Keratinocyte (primary cell): ENCODE measurements at places on chromosomes 12 and 14. TPM values are rescaled to one million over a fixed set of nuclear protein-coding genes. Genes with fewer than 3 reads are reported as not detected.

- DNase-seq: no peak
Observed at GRCh38 chr12:104721039-104721405, 237.1 kb downstream of the SLC41A2 start.

DNA sequence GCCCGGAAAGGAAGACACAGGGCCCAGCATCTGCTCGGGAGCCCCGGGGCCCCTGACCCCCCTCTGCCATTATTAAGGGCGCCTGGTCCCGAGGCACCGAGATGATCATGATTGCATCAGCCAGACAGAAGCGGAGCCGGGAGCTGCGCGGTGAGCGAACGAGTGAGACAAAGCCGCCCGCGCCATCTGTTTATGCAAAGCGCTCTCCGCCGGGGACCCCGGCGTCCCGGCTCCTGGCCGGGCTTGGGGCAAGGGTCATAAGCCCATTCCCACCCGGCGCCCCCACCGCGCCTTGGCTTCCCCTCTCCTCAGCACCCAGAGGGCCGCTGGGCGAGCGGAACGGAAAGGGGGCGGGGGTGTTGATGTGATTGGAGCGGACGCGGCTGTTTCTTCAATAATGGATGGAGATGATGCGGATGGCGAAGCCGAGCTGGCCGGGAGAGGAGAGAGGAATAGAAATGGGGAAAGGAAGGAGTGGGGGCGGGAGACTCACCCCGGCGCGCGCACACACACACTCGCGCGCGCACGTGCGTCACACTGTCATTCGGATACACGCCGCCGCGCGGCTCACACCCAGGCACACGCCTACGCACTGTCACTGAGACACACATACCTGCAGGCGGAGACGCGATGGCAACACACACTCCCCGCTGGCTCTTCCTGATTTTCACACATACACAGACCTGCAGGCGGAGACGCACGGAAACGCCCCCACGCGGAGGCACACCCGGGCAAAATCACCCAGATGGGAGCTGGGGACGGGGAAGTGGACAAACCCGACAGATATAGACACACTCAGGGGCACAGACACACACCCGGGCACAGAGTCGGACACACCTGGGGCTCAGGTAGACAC lies 10.7 kb downstream of the STAC3 start:
- no peak for DNase-seq

Gene TAS2R31
- 0.08 to 0.28 TPM in 2 of 3 replicates, not detected in the other for polyA plus RNA-seq

Gene KRT78
- polyA plus RNA-seq: 0.49 to 1.7 TPM (median 0.96 TPM) in 3 replicates

- no peak for DNase-seq
Observed at GRCh38 chr12:121618659-121619233, 7.6 kb upstream of the ORAI1 start.

Gene CLEC4D
- polyA plus RNA-seq: not detected in 3 replicates

Gene P2RX2
- not detected in 3 replicates for polyA plus RNA-seq

GRCh38 chr14:98477935-98478334 lies 794.1 kb downstream of the BCL11B start:
- no peak for DNase-seq

DNA sequence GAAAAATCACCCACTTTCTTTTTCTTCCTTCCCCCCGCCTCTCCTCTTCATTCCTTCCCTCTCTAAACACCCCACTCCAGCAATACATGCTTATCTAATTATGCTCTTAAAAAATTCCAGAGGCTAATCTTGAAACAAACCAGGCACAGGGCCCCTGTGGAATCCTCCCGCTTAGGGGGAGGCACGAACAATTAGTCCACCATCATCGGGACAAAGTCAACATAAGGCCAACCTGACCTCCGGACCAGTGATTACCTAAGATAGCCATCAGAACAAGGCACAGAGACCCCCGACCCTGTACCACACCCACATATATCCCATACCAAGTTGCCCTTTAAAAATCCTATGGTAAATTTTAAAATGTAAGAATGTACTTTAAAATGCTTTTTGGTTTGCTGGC lies 47.1 kb downstream of the KIF21A start:
- DNase-seq: no peak

GRCh38 chr14:105745433-105746123 lies 219.2 kb downstream of the TMEM121 start:
- DNase-seq: no peak

Gene IAPP
- polyA plus RNA-seq: not detected in 3 replicates

- no peak for DNase-seq
Observed at GRCh38 chr14:68113343-68113930, 293.9 kb downstream of the RAD51B start.

GRCh38 chr12:115504306-115505290 lies 772.9 kb downstream of the MED13L start:
- no peak for DNase-seq

DNA sequence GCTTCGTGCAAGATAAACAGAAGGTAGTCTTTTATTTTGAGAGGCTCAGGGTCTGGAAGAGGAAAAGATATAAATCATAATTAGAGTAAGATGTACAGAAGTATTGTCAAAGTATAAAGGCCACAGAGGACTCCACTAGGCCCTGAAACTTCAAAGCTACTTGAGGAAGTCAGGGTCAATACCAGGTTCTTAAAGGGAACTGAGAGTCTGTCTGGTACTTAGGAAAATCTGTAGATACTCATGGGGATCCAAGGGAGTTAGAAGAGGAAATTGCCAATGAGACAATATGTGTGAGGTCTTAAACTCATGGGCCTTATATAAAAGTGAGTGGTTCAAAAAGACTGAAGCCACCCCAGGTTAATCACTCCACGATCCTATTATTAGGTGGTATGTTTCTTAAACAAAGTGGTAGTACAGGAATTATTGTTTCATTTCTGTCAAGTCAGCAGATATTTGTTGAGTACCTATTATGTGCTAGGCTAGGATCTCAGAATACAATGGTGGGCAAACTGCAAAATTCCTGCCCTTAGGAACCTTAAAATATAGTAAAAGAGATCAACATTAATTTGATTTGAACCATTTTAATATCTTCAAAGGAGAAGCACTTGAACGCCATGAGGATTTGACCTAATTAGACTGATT lies 314.6 kb downstream of the ADAMTS20 start:
- no peak for DNase-seq

DNA sequence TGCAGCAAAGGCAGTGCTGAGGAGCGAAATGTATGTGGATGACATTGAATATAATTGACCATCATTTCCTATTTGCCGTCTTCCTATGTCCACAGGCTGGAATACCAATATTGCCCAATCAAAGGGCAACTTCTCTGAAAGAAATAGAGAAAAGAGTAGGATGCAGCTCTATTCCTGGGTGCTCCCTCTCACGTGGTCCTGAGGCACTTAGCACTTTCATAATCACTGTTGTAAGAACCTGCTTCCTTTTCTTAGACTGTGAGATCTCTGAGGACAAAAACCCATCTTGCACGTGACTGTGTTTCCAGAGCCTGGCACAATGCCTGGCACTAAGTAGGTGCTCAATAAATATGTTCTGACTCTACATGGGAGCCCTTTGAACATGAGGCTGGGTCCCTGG lies 122.7 kb upstream of the CPM start:
- no peak for DNase-seq

GRCh38 chr12:31820832-31821231 lies 92.0 kb upstream of the AMN1 start:
- DNase-seq: no peak

DNA sequence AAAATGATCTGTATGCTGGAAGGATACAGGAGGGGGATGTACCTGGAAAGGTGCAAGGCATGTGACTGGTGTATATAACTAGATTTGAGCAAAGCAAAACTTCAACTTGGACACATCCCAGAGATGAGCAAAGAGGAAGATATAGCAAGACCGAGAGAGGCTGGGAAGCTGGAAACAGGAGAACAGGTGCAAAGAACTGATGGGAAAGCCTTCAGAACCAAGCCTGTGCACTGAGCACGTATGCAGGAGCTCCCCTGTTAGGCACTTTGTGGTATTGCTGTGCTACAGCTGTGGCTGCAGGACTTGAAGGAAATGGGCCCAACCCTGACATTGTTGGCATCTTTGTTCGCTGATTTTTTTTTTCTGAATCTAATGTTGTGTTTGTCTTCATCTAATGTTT lies 120.7 kb upstream of the PWP1 start:
- no peak for DNase-seq

Gene TTC9
- 0.50 to 0.85 TPM (median 0.59 TPM) in 3 replicates for polyA plus RNA-seq

GRCh38 chr14:61505815-61506809 lies 184.7 kb downstream of the PRKCH start:
- no peak for DNase-seq

Gene CTSG
- not detected in 3 replicates for polyA plus RNA-seq

Gene SERPINA10
- not detected in 3 replicates for polyA plus RNA-seq

Gene CELA1
- not detected in 3 replicates for polyA plus RNA-seq

- DNase-seq: no peak
Observed at GRCh38 chr12:127150479-127150878, 1116.5 kb upstream of the TMEM132C start.

DNA sequence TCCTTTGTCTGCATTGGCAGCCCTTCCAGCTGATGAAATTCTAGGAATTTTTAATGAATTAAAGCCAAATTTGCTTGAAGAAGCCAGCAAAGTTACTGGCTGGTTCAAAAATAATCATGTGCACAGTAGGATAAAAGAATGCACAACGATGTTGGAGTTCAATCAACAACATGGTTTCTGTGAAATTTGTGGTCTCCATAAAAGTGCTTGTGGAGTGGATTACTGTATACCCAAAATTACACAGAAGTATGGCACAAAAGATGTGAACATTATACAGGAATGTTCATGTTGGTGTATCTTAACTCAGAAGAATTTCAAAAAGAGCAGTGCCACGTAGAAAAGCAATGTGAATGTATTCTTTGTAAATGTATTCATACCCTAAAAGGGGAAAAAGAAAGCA lies 105.0 kb upstream of the METAP2 start:
- DNase-seq: no peak

DNA sequence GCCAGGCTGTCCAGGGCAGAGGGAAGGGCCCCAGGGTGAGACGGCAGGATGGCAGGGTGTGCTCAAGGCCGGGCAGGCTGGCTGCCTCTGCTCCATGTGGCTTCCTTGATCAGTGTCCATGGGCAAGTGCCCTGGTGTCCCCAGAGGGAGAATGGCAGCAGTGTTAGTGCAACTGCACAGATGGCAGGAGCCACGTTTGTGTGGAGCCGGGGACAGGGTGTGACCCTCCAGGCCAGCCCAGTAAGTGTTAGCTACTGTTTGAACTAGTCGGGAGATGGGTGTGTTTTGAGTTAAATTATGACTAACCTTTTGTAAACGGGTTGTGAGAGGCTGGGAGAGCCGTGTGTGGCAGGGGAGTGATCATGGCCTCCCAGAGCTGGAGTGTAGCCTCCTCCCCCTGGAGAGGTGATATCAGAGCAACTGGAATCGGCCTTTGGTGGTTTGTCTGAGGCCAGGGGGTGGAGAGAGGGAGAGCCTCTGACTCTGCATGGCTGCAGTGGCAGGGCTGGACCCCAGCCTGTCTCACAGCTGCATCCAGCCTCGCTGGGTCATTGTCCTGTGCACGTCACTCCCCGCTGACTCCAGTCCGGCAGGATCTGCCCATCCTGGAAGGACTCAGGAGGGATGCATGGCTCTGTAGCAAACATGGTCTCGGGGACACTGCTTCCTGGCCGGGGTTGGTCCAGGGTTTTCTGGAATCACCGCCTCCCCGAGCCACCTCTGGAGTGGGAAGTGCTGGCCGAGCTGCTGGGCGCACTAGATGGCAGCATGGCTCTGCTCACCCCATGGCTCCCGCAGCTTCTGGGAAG lies 27.8 kb downstream of the AACS start:
- DNase-seq: no peak

- no peak for DNase-seq
Observed at GRCh38 chr12:54734196-54734950, 86.2 kb upstream of the DCD start.

DNA sequence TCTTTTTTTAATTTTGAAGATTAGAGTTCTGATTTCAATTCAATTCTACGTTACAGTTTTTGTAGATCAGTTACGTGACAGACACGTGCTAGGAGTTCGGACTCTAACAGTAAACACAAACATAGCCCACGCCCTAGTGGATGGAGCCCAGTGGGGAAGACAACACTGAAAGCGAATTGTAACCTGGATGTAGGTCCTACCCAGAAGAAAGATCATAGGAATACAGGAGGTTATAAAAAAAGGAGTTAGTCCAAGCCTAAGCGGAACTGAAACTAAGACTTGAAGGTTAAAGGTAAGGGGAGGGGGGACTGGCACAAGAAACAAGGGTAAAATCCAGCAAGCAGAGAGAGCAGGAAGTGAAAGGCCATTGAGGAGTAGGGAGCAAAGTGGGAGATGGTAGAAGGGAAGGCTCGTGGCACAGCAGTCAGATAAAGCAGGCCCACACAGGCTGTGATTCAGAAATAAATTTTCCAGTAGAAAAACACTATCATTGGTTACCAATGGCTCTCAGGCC lies 15.7 kb upstream of the CRY1 start:
- DNase-seq: no peak

Gene ASCL1
- polyA plus RNA-seq: 0.03 TPM in 1 of 3 replicates, not detected in the others

Gene CEBPE
- polyA plus RNA-seq: not detected in 3 replicates

DNA sequence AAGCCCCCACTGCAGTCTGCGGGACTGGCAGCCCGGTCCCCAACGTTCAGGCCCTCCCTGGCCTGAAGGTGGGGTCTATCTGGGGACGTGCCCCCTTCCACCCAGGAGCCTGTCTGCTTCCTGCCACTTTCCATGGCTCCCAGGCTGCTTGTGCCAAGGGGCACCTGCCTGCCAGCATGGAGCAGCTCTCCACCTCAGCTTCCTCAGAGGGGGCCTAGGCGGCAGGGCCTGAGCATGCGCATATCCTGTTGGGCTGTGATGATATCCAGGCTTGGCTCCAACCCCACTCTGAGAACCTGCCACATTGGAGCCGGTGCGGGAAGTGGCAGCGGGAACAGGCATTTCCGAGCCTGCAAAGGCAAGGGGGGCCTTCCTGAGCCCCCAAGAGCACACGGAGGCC lies 57.4 kb downstream of the FUT8 start:
- no peak for DNase-seq
